ENCODE measurements at places on chromosomes 3 and 15.
A peak's percentile ranks its signal among the peaks of the same experiment; 100 is the strongest.

- DNase-seq: no peak
Measured at GRCh38 chr3:49454898-49455681, 15.0 kb upstream of the DAG1 start.

DNA sequence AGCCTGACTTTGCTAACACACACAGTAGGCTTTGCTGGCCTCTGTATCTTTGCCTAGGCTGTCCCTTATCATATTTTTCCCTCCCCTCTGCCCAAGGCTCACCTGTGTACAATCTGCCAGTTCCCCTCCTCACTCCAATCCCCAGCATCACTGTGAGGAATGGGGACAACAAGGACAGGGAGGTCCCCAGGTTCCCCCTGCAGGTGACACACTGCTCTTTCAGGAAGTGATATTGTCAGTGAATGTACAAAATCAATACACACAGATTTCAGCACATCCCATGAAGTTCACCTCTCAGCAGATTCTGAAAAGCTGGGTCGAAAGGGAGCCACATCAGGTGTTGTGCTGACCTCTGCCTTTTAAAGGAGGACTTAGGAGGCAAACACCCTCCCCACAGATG lies 177.5 kb downstream of the RAB11A start:
- DNase-seq: no peak

DNA sequence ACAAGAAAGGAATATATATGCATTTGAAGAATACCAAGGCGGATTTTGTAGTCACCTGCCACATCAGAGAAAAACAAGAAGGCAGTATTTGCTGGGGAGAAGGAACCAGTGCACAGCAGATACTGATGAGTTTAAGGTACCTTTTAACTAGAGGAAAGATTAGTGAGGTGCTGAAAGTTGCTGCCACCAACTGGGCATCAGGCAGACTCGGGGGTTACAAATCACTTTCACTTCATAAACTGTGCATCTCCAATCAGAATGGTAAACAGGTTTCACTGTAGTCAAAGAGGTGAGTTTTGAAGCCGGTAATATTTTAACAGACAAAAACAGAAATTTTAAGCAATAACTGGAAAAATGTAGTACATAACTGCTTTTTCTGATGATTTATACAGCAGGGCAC lies 4.1 kb downstream of the FBN1 start:
- DNase-seq: no peak

DNA sequence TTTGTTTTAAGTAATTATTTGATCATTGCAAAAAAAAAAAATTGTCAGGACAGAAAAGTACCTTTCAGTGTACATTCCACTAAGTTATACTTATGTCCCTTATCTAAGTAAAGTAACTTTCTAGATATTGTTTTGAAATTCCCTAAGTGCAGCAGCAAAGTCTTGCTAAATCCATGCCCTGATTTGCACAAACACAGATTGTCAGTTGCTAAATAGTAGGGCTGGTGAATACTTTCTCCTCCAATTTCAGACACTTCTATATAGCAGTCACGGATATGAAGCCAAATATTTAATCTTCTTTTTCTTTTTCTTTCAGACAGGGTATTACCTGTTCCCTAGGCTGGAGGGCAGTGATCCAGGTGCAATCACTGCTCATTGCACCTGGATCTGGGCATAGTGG lies 12.9 kb downstream of the LRRC2 start:
- no peak for DNase-seq

- no peak for DNase-seq
Measured at GRCh38 chr3:19439944-19440343, 291.6 kb downstream of the KCNH8 start.

DNA sequence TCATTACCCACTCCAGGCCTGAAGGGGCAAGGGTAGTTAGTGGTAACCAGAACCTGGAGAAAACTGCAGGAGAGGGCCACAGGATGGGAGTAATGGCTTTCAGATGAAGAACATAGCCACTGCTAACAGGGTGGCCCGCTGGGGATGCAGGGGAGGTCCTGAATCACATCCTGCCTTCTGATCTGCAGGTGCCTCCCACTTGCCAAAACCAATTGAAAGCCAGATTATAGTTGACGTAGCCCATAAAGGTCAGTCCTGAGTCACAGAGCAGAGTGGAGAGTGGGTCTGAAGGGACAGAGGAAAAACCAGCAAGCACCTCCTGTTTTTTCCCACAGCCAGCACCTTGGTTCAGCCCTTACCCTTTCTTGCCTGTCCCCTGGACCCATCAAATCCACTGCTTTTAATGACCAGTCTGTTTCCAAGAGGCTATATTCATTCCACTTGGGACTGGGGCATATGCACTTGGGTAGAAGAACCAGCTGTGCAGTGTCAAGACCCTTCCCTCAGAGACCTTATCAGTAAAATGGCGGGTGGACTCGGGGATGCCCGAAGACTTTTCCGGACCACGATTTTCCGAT lies 646 bp upstream of the SLC35G2 start:
- no peak for DNase-seq

DNA sequence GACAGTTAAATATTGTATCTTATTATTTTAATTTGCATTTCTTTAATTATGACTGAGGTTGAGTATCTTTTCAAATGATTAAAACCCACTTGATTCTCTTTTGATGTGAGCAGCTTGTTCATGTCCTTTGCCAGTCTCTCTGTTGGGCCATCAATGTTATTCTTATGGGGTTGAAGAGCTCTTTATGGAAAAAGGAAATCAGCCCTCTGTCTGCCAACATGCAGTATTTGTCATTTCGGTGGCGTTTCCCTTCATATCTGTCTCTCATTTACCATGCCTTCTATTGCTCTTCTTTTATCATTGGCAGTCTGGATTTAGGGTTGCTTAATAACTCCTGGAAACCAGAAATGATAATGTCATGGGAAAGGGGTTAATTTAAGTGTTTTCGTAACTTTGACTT lies 340.7 kb upstream of the DNAJC19 start:
- no peak for DNase-seq

DNA sequence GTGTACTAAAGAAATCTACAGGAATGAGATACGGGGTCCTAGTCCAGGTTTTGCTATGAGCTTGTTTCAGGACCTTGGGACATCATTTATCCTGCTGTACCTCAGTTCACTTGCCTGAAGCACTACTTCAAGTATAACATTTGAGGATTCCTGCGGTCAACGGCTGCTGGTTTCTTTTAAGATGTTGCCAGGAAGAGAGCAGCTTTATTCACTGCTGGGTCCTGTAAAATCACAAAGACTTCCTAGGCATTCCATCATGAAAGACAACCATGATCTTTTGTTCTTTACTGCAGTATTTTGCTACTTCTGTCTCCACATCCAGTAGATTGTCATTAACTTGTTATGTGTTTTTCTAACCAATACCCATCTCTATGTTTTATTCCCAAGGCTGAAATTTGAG lies 61.0 kb upstream of the PYDC2 start:
- no peak for DNase-seq

GRCh38 chr3:184050217-184050847 lies 2.5 kb upstream of the HTR3C start:
- no peak for DNase-seq

GRCh38 chr15:96736384-96736783 lies 405.9 kb downstream of the NR2F2 start:
- no peak for DNase-seq

- DNase-seq: no peak
Measured at GRCh38 chr3:151839313-151839631, 25.4 kb downstream of the AADAC start.

- DNase-seq: peak; percentile 79
Measured at GRCh38 chr3:12135029-12135657, 23.6 kb downstream of the TIMP4 start.

GRCh38 chr3:22122567-22122966 lies 371.6 kb upstream of the ZNF385D start:
- no peak for DNase-seq

GRCh38 chr15:82964890-82965289 lies 12.4 kb upstream of the HOMER2 start:
- no peak for DNase-seq

DNA sequence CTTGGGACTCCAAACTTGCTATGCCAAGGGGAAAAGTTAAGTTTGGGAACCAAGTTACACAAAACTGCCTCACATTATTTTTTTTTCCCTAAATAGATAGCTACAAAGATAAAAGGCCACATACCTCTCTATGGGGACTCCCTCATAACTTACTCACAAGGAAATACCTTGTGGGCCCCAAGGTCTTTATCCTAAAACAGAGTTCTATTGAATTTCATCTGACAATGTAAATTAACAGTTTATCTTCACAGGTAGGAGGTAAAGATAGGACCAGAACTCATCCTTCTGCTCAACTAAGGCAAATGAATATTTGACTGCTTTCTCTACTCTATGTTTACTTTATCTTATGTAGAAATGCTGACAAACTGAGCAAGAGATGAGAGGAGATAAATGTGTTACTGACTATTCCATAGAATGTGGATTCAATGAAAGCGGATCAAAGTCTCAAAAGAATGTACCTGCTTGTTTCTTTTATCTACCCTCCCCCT lies 1278.0 kb downstream of the OTOL1 start:
- no peak for DNase-seq

GRCh38 chr15:56667517-56667916 lies 65.8 kb downstream of the ZNF280D start:
- DNase-seq: no peak

- no peak for DNase-seq
Measured at GRCh38 chr15:92885224-92886041, 14.7 kb upstream of the CHD2 start.

DNA sequence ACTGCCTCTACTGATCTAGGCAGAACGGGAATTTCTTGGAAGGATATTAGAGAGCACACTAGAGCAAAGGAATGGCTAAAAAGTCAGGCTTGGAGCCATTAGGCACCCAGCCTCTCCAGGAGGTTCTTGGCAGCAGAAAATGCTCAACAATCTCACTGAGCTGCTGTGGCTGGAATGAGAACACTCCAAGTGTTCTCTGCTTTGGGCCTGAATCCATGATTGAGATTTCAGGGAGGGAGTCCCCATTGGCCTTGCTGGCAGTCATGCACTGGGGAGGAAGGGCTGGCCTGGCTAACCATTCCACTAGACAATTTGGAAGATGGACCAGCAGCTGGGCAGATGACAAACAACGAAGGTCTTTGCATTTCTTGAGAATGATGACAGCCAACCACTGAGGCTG lies 362.6 kb downstream of the SHQ1 start:
- no peak for DNase-seq

DNA sequence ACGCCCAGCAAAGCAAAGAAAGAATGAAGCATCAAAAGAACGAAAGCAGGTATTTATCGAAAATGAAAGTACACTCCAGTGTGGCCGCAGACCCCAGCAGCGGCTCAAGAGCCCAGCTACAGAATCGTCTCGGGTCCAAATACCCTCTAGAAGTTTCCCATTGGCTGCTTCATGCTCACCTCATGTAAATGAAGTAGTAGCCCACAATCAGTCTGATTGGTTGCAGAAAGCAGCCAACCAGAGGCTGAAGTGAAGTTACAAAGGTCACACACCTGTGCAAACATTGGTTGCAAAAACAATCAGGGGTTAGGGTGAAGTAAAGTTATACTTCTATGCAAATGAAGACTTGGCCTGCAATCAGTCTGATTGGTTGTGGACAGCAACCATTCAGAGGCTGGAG lies 32.0 kb downstream of the SV2B start:
- DNase-seq: no peak

DNA sequence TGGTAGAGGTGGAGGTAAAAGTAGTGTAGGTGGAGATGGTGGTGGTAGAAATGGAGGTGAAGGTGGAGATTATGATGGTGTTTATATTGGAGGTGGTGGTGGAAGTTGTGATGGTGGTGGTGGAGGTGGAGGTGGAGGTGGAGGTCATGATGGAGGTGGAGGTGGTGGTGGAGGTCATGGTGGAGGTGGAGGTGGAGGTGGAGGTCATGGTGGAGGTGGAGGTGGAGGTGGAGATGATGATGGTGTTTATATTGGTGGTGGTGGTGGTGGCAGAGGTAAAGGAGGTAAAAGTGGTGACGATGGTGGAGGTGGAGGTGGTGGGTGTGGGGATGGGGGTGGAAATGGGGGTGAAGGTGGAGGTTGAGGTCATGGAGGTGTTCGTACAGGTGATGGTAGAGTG lies 107.8 kb downstream of the ASB7 start:
- no peak for DNase-seq

GRCh38 chr3:177516158-177517011 lies 319.1 kb upstream of the TBL1XR1 start:
- DNase-seq: no peak

- DNase-seq: no peak
Measured at GRCh38 chr3:183369117-183369516, 59.3 kb downstream of the MCF2L2 start.

- no peak for DNase-seq
Measured at GRCh38 chr15:40495516-40495915, 24.7 kb downstream of the CHST14 start.

GRCh38 chr3:151969026-151969642 lies 95.7 kb downstream of the SUCNR1 start:
- DNase-seq: no peak

DNA sequence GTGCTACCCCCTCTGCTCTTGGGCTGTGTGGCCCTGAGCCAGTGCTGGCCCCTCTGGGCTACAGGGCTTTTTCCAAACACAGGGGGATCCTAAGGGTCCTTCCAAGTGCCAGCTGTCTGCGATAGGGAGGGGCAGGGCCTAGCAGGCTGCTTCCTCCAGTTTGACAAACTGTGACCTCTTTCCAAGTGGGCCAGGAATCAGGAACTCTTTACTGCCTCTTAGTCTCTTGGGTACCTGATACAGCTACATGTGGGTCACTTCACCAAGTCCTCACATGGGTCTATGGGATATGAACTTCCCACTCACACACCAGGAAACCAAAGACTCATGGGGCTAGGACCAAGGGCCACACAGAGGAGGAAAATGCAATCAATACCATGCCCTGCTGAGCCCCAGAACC lies 25.4 kb downstream of the SEC61A1 start:
- no peak for DNase-seq

- no peak for DNase-seq
Measured at GRCh38 chr3:27960133-27960532, 238.0 kb upstream of the EOMES start.

DNA sequence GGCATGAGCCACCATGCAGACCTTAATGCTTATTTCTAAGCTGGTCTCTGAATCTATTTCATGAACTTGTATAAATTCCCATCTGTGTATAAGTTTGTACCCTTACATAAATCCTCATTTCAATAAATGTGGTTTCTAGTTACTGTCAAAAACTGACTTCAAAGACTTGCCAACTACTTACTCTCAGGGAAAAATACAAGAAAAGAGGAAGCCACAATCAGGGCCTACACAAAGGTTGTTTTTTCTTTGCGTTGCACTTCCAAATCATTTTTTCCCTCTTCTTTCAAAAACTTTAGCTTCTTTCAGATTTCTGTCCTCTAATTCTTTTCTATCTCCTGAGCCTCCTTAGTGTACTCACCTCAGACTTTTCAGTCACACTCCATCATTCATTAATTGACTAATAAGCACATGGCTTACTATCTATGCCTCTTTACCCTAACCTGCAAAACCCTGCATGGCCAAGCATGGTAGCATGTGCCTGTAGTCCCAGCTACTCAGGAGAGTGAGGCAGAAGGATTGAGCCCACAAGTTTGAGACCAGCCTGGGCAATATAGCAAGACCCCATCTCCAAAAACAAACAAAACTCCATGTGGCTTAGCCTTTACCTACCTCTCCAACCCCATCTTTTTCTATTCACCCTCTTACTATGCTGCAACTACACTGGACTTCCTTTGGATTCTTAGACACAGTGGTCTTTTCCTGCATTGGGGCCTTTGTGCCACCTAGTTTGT lies 37.7 kb downstream of the BUB1B start:
- DNase-seq: no peak

- no peak for DNase-seq
Measured at GRCh38 chr3:49751501-49751900, 27.8 kb upstream of the GMPPB start.
